ENCODE measurements at places on chromosomes 6 and 20. TPM values are rescaled to one million over a fixed set of nuclear protein-coding genes. Genes with fewer than 3 reads are reported as not detected.

MEP1A gene
- 0.09 TPM for total RNA-seq

DEFB127 gene
- not detected for total RNA-seq

RHAG gene
- 0.64 TPM for total RNA-seq

EDN1 gene
- 6.3 TPM for total RNA-seq

GPR6 gene
- total RNA-seq = 0.27 TPM

BTNL2 gene
- 0.18 TPM for total RNA-seq

TUBB1 gene
- 1.2 TPM for total RNA-seq

C20orf141 gene
- total RNA-seq = not detected

SRC gene
- 29.4 TPM for total RNA-seq

ADTRP gene
- not detected for total RNA-seq
